ENCODE measurements at places on chromosomes 1 and 21. TPM values are rescaled to one million over a fixed set of nuclear protein-coding genes. Genes with fewer than 3 reads are reported as not detected.

DNA sequence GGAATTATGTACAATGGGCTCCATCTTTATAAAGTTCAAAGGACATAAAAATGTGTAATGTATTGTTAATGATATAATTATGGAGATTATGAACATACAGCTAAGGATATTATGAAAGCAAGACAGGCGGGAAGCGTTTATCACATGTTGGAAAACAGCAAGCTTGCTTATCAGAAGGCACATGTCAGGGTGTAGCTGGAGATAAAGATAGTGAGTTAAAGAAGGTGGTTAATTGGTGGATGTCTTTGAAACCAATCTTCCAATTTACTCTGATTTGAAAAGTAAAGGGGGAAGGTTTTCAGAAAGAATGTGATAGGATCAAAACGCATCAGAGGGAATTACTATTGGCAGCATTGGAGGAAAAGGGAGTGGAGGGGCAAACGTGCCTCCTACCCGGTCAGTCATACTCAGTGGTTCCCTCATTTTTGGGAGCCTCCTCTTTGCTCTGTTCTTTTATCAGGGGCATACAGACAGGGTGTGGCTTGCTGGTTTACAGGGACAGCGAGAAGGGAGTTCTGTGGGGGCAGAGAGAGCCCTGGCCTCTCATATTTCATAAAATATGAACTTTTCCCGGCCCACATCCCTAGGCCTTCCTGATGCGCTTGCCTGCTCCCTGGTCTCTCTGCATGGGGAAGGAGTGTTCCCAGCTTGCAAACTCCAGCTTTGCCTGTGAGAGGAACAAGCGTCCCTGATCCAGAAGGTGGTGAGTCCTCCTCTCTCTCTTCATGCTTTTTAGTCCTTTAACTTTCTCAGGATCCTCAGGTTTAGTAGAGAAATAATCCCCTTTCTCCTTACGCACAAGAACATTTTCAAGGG, 8.0 kb upstream of the SVBP start:
- DNase-seq = no peak

DNA sequence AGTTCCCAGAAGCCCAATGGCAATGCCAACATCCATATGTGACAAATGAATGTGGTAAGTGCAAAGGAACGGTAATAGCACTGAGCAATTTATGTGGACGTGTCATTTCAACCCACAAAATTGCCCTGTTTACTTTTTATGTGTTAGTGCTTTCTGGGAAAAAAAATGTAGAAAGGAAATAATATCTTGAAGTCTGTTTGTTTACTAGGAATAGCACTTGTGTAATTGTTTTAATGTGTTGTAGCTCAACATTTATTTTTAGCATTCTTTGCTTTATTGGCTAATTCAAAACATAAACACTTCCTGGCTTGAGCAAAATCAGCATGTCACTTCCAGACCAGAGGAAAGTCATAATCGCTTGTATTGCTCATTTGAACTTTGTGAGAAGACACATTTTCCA, 224.8 kb upstream of the KCNK2 start:
- no peak for DNase-seq

GRCh38 chr1:44012404-44012803, 18.9 kb downstream of the SLC6A9 start:
- no peak for DNase-seq

DNA sequence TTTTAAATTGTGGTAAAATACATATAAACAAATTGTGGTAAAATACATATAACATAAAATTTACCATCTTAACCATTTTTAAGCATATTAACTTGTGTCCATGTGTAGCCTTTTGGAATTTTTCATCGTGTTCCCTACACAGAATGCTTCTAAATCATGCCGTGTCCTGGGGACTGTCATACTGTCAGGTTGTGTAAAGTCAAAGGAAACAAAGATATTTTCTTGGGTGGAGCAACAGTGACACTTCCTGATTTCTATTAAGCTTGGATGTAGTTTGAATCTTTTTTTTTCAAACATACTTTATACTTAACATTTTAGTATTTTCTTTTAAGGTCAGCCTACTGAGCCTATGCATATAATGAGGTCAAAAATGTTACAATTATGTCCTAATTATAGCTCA, 32.3 kb downstream of the DOP1B start:
- no peak for DNase-seq

DNA sequence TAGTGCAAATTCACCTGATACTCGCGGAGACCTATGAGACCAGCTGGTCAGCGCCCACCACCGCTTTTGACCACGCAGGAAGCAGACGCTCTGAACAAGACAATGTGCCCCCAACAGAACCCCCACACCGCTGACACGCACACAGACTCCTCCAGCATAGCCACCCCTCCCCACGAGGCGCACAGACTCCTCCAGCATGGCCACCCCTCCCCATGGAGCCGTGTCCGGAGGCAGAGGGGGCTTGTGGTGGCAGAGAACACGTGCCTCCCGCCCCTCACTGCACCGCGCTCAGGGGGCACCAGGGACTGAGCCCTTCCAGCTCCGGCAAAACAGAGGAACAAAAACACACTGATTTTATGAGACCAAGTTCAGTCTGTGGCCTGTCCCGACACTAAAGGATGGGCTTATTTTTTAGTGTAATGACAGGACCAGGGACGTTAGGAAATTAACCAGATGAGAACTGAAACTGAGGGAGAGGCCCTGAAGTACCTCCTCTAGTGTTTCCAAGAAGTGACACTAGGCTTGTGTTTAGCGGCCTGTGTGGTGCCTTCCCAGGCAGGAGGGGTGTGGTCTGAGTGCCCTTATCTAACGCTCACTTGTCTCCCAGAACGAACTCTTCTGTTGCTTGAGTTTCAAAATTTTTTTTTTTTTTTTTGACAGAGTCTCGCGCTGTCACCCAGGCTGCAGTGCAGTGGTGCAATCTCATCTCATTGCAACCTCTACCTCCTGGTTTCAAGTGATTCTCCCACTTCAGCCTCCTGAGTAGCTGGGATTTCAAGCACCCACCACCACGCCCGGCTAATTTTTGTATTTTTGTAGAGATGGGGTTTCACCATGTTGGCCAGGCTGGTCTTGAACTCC, 10.0 kb upstream of the AGPAT3 start:
- DNase-seq = no peak

Gene ETV3L
- total RNA-seq = not detected

Gene PTPRU
- total RNA-seq = 32.7 TPM

Gene KCNJ15
- 17.5 TPM for total RNA-seq

GRCh38 chr1:93621246-93621645, 60.4 kb downstream of the BCAR3 start:
- no peak for DNase-seq

DNA sequence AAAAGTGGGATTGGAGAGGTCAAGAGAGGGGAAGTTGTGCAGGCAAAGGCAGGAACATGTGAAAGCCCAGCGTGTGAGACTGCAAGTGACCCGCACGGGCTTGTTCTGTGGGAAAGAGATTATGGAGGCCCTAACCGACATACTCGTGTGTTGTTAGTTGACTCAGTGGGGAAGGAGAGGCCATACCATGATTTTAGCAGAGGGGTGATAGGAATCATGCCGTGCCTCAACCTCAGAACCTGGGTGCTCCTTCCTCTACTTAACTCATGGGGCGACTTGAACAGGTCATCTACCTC, 19.3 kb downstream of the PGLYRP3 start:
- DNase-seq = no peak

DNA sequence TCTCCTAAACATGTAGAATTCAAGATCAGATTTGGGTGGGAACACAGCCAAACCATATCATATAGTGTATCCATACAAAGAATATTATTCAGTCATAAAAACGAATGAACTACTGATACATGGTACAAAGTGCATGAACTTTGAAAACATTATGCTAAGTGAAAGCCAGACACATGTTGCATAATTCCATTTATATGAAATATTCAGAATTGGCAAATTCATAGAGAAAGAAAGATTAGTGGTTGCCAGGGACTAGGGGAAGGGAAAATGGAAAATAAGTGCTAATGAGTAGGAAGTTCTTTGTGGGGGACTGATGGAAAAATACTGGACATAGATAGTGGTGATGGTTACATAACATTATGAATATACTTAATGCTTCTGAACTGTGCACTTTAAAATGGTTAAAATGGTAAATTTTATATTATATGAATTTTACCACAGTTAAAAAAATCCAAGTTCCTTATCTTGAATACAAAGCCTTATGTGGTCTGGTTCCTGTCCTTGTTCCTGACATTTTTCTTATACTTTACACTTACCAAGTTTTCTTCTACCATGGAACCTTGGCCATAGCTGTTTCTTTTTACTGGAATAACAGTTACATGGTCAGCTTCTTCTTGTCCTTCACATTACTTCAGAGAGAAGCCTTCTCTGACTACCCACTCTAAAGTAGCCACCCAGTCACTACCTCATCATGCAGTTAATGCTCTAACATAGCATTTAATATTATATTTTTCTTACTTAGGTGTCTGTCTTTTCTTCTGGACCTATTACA, 64.0 kb downstream of the CCDC18 start:
- no peak for DNase-seq

- no peak for DNase-seq
These were observed 314.1 kb upstream of the USP25 start for GRCh38 chr21:15415541-15416261.

- DNase-seq = no peak
These were observed 649 bp downstream of the PTPN7 start for GRCh38 chr1:202159534-202160371.

Gene OR2T33
- total RNA-seq = not detected

DNA sequence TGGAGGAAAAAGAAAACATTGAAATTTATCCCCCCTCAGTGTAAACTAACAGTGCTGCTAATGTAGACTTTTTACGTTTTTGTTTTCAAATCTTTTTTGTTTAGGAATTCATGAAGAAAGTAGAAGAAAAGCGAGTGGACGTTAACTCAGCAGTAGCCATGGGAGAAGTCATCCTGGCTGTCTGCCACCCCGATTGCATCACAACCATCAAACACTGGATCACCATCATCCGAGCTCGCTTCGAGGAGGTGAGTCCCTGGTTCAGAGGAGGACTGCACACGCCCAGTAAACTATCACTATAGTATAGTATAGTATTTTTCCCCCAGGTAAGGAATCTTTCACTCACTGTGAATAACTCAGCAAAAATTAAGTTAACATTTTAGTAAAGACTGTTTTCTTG, 37.8 kb upstream of the BMP8A start:
- no peak for DNase-seq

Gene PPM1J
- 10.0 TPM for total RNA-seq

Gene TEKT2
- total RNA-seq = not detected

DNA sequence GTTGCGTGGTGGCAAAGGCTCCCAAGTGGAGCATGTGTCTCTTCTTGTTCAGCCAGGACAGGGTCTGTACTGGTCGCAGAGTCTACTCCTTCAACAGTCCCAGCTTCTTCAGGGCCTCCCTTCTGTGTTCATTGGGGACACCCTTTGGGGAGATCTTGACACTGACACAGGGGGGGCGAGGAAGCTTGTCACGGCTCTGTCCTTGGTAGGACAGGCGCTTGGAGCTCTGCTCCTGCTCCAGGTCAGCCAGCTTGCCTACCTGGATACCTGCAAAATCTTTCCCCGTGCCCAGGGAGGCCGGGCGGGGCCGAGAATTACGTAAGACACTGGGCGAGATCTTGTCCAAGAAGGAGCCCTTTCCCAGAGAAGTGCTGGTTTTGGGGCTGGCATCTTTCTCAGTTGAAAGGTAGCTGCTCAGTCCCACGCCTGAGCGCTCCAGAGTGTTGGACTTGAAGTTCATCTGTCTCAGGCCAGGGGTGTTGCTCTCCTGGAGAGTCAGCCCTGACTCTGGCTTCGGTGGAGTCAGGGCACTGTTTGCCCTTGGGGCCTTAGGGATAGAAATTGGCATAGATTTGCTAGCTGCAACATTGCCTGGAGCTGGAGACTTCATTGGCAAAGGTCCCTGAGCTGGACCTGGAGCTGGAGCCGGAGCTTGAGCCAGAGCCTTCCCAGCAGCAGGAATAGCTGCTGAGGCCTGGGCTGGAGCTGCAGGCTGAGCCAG, 10.5 kb downstream of the C1orf116 start:
- DNase-seq = no peak

Gene RGS16
- total RNA-seq = 8.1 TPM

DNA sequence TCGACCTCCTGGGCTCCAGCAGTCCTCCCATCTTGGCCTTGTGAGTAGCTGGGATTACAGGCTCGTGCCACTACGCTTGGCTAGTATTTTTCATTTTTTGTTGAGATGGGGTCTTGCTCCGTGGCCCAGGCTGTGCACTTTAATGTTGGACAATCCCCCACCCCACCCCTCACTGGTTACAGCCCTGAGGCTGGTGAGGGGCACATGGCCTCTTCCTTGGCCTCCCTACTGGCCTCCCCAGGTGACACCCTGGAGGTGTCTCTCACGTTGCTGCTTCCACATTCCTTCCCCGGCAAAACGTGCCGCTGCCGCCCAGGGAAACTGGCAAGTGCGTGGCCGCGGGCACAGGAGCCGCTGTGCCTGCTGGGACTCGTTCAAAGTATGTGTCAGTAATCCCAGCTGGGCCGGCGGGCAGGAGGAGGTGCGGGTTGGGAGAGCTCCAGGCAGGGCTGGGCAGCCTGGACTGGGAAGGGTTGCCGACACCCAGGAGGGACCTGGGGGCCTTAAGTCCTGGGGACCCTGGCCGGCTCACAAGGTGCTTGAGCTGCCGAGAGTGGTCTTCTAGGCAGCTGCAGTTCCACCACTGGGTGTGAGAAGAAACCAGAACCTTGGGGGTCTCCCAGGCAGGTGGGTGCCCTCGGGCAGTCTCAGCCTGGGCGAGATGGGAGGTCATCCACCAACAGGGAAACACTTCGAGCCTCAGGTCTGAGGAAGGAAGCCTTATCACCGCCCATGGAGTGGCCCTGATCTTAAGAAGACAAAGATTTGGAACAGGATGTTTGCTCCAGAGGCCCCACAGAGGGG, 6.5 kb downstream of the WNT3A start:
- DNase-seq = no peak

- DNase-seq = no peak
These were observed 113.7 kb upstream of the SLC35F3 start for GRCh38 chr1:233790662-233791371.

Gene PGLYRP3
- not detected for total RNA-seq

DNA sequence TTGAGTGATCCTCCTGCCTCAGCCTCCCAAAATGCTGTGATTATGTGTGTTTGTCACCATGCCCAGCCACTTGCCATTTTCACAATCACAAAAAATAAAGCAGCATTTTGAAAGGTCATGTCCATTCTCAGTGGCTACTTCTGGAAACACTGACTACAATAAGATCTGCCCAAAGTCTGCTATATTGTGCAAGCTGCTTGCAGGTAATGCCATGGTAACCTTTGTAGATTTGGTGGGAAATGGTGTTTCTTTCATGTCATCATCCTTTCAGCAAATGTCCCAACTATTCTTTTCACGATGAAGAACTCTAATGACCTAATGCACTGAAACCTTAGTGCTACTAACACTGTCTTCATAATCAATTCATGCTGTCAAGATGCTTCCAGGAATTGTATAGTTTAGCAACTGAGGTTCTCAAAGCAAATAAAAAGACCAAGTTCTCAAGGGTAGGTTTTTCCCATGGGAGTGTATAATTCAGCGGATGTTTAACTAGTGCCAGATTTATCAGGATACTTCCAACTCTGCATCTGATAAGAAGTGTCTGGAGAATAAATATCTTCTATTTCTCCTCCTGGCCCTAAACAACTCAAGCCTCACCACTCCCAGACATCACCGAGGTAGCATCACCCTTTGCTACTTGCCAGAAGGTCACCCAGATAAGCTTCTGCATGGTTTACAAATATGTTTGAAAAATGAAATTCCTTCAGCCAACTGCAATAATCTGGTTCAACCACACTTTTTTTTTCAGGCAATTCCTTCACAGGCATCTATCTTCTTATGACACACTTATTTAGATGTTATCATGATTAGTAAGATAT, 132.0 kb upstream of the ZC3H11B start:
- no peak for DNase-seq

Gene WDR64
- total RNA-seq = not detected

GRCh38 chr1:72366466-72366865, 84.1 kb upstream of the NEGR1 start:
- no peak for DNase-seq

Gene VPS13D
- total RNA-seq = 28.3 TPM

Gene RLF
- 7.1 TPM for total RNA-seq

- DNase-seq = no peak
These were observed 231.3 kb downstream of the C1orf94 start for GRCh38 chr1:34408011-34408410.

Measured in ascending aorta (tissue), 2 donors.